Naive B cell (primary cell): ENCODE measurements at places on chromosomes 5 and 9.

DNA sequence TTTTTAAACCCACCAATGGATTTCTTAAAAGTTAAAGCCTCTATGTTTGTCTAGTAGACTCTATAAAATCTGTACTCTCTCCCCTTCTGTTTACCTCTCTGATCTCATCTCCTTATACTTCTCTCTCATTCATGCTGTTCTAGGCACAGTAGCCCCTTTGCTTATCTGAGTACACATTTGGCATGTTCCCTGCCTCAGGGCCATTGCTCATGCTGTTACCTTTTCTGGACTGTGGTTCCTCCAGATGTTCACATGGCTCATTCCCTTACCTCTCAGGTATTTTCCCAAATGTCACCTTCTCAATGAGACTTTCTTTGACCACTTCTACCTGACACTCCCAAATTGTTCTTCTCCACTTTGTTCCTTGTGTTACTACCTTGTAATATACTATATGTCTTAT lies 176.1 kb downstream of the CWC27 start:
- no peak overlapping the region for H3K4me3 ChIP-seq
- H3K27me3 ChIP-seq: no peaks in the 10 kb centered on the region
- DNase-seq: no peak
- H3K36me3 ChIP-seq: peaks cover 24% of the 10 kb centered on the region
- no peaks in the 10 kb centered on the region for H3K4me1 ChIP-seq

DNA sequence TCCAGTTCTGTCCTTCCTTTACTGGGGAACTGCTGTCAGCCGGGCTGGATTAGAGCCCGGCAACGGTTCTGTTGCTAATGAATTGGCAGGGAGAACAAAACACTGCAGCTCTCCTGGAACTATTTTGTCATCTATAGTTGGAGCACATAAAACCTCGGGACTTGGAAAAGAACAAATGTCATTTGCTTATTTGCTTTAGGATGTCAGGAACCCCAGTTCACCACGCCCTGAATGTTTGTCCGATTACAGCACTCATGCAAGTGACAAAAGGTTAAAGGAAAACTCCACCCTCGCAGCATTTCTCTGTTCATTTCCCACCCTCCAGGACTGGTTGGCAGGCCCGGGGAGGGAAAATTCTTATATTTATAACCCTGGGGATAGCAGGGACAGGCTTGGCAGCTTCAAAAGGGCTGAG lies 66.4 kb upstream of the PLPP1 start:
- DNase-seq: no peak
- H3K36me3 ChIP-seq: no peaks in the 10 kb centered on the region
- peak overlapping the region; percentile 47 for H3K4me3 ChIP-seq
- peaks cover 9% of the 10 kb centered on the region for H3K4me1 ChIP-seq

- no peaks in the 10 kb centered on the region for H3K36me3 ChIP-seq
These were observed 27.8 kb upstream of the LARP1 start for GRCh38 chr5:154727361-154727760.

- no peak overlapping the region for H3K4me3 ChIP-seq
- H3K36me3 ChIP-seq: no peaks in the 10 kb centered on the region
- no peak overlapping the region for H3K27ac ChIP-seq
- no peaks in the 10 kb centered on the region for H3K4me1 ChIP-seq
- no peaks in the 10 kb centered on the region for H3K27me3 ChIP-seq
These were observed 565.5 kb upstream of the TUSC1 start for GRCh38 chr9:26243726-26244125.

DNA sequence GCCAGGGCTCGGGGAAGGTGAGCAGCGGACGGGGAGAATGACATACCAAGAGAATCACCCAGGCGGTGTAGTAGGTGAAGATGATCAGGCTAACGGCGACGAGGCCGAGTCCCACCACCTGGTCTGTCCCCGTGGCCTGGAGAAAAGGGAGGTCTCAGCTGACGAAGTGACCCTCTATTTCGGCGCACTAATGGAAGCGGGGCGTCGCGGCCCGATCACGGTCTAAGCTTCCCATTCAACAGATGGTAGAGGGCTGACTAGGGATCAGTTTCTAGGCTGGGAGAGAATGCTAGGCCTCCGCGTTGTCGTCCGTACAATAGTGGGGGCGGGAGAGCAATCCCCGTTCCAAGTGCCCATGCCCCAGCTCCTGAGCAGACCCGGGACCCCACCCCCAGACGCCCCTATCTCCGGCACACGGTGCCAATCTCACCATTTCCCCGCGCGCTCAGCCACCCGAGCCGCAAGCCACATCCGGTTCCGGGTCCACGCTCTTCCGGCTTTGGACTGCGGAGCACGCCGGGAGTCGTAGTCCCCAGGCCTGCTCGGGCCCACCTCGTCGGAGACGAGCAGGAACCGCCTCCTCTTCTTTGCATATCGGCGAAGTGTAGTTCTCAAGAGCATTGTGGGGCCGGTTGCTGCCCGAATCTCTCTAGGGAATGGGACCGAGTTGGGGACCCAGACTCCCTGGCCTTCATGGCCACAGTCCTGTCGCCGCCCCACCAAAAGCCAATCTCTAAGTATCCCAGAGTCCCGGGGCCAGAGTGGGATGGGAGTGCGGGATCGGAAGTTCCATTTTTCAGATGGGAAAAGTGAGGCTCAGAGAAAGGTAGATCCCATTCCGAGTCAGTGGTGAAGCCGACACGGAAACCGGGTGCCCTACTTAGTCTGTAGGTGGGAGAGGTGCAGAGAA lies at the start of gene DPM2:
Gene DPM2 (minus strand): TSS at position 467 of the 910 bp plus-strand sequence. CDS start 34 bp downstream, at position 433.
- H3K36me3 ChIP-seq: no peaks in the 10 kb centered on the region
- H3K4me1 ChIP-seq: peaks cover 48% of the 10 kb centered on the region
- no peaks in the 10 kb centered on the region for H3K27me3 ChIP-seq
- H3K4me3 ChIP-seq: peak within 1 kb of the TSS; percentile 95
- H3K27ac ChIP-seq: peak within 1 kb of the TSS; percentile 98

DNA sequence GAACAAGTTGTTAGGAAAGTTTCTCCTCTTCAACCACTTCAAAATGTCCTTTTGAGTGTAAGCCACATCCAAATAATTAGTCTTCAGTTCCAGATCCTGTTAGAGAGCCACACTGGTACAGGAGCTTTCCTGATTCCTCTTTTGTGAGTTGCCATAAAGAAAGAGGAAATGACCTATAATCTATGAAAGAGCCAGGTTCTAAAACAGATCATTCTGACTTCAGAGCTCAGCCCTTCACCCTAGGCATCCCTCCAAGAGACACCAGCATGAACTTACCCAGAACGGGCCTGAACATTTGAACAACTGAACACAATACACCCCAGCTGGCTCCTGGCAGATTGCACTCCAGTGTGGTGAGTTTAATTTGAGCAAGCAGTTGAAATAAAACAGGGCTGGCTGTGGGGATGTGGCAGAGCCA lies 25.7 kb downstream of the SLC1A1 start:
- no peaks in the 10 kb centered on the region for H3K4me1 ChIP-seq
- no peak overlapping the region for H3K4me3 ChIP-seq
- no peaks in the 10 kb centered on the region for H3K27me3 ChIP-seq
- H3K36me3 ChIP-seq: no peaks in the 10 kb centered on the region
- no peak overlapping the region for H3K27ac ChIP-seq
- no peak for DNase-seq

GRCh38 chr5:58875599-58875998 lies 292.7 kb downstream of the RAB3C start:
- H3K4me3 ChIP-seq: no peak overlapping the region
- no peaks in the 10 kb centered on the region for H3K4me1 ChIP-seq
- DNase-seq: no peak
- no peaks in the 10 kb centered on the region for H3K36me3 ChIP-seq
- no peaks in the 10 kb centered on the region for H3K27me3 ChIP-seq
- no peak overlapping the region for H3K27ac ChIP-seq
